Uterus (tissue), 4 donors: ENCODE measurements at places on chromosomes 6 and 20.

DNA sequence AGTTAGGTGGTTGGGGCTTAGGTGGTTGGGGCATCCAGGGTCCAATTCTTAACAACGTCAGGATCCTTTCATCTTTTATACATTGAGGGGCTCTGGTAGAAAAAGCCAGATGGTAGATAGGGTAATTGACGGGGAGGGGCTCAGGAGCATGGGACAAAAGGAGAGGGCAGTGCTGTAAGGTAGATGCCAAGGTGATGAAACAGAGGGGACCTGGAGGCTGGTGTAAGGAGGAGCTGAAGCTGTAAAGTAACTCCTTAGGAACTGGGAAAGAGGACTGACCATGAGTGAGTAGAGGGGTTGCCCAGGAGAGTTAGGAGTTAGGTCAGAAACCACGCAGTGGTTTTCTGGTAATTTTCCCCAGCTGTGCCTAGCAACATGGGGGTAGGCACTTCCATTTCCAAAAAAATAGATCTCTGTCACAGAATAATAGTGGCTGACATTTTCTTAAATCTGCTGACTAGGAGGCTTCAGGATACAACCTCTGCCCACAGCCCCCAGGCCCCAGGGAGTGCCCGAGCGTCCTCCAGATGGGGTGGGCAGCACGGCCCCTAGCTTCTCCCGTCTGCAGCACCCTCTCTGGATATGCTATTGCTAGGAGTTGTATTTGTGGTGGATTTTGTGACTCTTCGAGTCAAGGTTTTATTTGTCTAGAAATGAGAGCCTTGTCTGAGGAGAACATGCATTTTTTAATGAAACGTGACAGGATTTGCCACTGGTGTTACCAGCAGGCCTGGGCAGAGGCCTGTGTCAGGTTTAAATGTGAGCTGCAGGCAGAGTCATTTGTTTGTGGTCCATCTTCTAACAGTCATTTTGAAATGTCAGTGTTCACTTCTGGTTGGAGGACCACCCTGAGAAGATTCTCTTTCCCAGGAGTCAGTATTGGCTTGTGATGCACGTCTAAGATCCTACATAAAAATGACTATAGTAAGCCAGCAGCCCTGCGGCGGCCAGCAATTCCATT is 44.6 kb downstream of the TULP4 start:
- H3K27ac ChIP-seq = no peak overlapping the region
- no peaks in the 10 kb centered on the region for H3K27me3 ChIP-seq
- no peak overlapping the region for H3K4me3 ChIP-seq
- no peaks in the 10 kb centered on the region for H3K4me1 ChIP-seq
- H3K36me3 ChIP-seq = no peaks in the 10 kb centered on the region

DNA sequence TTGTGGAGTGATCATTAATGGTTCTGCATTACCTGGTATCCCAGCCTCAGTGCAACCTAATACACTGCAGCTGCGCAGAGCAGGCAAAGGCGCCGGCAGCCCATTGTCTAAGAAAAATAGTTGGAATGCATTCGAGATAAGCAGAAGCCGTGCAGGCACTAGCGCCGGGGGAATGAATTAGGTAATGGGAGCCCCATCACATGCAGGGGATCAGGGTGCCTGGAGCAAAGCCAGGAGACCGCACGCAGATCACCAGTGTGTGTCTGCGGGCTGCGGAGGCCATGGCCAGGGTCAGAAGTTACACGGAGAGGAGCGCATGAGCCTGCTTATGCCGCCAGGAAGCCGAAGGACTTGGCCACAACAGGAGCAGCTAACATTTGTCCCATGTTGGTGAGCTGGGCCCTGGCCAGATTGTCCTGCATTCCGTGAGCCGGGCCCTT is 156.8 kb downstream of the DLL1 start:
- no peak for DNase-seq
- H3K27me3 ChIP-seq = no peaks in the 10 kb centered on the region
- no peak overlapping the region for H3K27ac ChIP-seq
- H3K4me1 ChIP-seq = no peaks in the 10 kb centered on the region
- H3K36me3 ChIP-seq = no peaks in the 10 kb centered on the region

GRCh38 chr20:48102931-48103660 is 317.8 kb upstream of the SULF2 start:
- no peak for DNase-seq
- peaks cover 6% of the 10 kb centered on the region for H3K4me1 ChIP-seq

DNA sequence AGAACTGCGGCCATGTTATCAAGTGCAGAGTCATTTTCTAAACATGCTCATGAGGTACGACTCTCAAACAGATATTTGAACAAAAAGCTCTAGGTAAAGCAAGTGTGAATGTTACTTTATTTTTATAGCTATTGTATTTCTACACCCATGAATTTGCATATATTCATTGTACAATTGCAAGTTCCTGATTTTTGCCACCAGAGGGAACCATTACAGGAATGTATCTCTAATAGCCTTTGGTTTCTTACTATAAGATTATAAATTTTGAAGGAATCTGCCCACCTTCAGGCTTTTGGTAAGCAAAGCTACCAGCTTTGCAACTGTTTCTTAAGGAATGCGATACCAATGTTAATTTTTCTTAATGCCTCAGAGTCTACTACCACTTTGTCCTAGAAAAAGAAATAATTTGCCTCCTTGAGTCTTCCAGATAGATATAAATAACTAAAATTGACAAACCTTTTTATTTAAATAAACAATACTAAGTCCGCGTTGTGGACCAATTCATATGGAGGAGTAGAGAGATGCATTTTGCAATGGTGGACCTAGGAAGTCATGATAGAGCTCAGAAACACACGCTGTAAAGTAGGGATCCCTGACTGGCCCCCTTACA is 125.4 kb upstream of the SAMD5 start:
- H3K27ac ChIP-seq = no peak overlapping the region
- H3K36me3 ChIP-seq = no peaks in the 10 kb centered on the region
- no peaks in the 10 kb centered on the region for H3K4me1 ChIP-seq

- no peaks in the 10 kb centered on the region for H3K36me3 ChIP-seq
- no peak for DNase-seq
- peaks cover 9% of the 10 kb centered on the region for H3K27me3 ChIP-seq
- H3K4me3 ChIP-seq = no peak overlapping the region
- H3K27ac ChIP-seq = no peak overlapping the region
- H3K4me1 ChIP-seq = no peaks in the 10 kb centered on the region
Observed at GRCh38 chr20:46200582-46201570, 82.8 kb downstream of the CD40 start.
